ENCODE measurements at places on chromosomes 7 and 10.

DNA sequence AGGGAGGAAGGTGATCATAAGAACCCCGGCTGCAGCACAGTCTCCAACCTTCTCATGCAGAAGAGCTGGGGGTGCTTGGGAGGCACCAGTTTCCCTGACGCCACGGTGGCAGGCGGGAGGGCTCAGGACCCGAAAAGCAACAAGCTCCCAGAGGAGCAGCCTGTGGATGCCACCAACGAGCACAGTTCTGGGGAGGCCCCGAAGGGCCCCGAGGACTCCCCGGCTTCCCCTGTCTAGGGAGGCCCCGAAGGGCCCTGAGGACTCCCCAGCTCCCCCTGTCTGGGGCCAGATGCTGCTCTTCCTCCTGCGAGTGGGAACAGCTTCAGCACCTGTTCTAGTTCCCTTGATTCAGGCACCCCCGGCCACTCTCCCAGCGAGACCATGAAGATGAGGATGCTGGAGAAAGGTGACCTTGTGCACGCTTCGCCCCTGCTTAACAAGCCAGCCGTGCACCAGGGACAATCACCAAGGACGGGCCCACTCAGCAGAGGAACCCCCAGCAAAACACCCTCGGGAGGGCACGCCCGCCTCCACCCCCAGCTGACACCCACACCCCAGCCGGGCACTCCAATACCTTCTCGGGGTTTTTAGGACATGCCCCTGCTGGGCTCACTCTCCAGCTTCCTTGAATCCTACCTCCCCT, 112.5 kb downstream of the PTPRN2 start:
- DNase-seq, result no peak

GRCh38 chr7:85479918-85480643, 293.2 kb upstream of the SEMA3D start:
- DNase-seq, result no peak

GRCh38 chr7:132897093-132897687, 184.7 kb downstream of the CHCHD3 start:
- DNase-seq, result no peak

- DNase-seq, result no peak
These were observed 66.2 kb upstream of the SDK1 start for GRCh38 chr7:3234851-3235250.

DNA sequence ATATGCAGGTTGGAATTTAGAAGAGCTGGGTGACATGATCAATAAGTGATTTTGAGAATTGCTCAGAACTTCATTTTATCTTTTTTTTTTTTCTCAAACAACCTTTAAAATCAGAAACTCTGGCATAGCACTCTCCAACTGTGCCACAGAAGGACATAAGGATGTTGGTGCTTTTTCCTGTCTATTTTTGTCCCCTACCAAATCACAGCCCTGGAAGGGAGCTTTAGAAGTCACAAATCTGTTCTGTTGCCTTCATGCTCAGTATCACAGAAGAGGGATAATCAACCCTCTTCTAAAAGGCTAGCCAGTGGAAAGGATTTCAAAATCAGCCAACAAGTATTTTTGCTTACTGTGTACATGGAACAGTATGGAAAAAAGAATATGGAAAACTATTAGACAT, 14.8 kb upstream of the NRP1 start:
- DNase-seq, result no peak

- no peak for DNase-seq
These were observed 82.3 kb downstream of the LRGUK start for GRCh38 chr7:134209322-134210015.

- no peak for DNase-seq
These were observed 135.4 kb downstream of the ST7 start for GRCh38 chr7:117088623-117089194.

DNA sequence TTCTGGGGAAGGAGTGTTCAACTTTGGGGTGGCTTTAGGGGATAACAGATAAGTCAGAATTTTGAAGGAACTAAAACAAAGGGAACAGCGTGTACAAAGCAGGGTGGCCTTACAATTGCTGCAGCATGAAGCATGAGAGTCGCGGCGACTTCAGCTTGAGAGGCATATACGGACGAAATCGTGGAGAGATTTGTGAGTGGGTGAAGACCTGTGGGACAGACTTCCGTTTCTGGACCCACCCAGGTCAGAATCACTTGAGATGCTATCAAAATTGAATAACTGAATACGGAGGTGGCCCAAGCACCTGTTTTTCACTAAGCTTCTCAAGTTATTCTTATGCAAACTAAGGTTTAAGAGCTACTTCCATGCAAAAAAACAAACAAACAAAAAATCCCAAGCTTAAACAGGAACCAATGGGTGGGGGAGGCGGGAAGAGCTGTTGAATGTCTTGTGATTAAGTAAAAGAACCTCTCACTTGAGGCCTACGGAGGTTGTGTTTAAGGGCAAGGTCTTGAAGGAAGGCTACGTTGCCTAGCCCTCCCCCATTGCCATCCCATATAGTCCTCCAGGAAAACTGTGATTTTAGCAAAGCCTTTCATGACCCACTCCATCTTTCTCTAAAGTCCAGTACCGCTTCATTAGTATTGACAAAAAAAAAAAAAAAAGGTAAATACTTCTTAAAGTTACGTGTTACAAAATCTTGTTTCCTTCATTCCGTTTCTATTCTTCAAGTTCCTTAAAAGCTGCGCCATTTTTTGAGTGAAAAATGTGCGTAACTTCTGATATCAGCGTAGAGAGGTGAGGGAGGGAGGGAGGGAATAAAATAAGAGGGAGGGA, 1.3 kb upstream of the TRIM24 start:
- no peak for DNase-seq

GRCh38 chr10:2881720-2882620, 185.4 kb upstream of the PFKP start:
- no peak for DNase-seq

GRCh38 chr10:33428682-33429081, 94.2 kb upstream of the NRP1 start:
- no peak for DNase-seq

- DNase-seq, result no peak
These were observed 58.0 kb downstream of the AHCYL2 start for GRCh38 chr7:129282865-129283264.

DNA sequence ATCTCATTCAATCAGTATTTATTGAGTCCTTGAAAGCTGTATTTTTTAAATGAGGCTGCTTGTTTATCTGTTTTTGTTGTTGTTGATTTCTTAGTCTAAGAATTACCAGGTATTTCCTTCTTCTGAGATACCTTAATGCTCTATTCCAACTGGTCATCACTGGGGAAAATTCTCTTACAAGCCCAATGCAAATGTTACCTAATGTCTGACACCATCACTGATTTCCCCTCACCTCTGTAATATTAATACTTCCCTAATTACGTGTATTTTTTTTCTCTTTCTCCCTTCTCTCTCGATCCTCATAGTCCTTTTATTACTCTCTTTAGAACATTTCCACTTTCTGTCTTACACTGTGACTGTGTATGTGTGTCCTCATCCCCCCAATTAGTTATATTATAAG, 13.9 kb downstream of the HDAC9 start:
- DNase-seq, result no peak

- no peak for DNase-seq
These were observed 1.3 kb downstream of the TSPAN13 start for GRCh38 chr7:16754856-16755317.
